Progenitor cell of endocrine pancreas (in vitro differentiated cells): ENCODE measurements at places on chromosomes 2 and 18. TPM values are rescaled to one million over a fixed set of nuclear protein-coding genes. Genes with fewer than 3 reads are reported as not detected.
A peak's percentile ranks its signal among the peaks of the same experiment; 100 is the strongest.

DNA sequence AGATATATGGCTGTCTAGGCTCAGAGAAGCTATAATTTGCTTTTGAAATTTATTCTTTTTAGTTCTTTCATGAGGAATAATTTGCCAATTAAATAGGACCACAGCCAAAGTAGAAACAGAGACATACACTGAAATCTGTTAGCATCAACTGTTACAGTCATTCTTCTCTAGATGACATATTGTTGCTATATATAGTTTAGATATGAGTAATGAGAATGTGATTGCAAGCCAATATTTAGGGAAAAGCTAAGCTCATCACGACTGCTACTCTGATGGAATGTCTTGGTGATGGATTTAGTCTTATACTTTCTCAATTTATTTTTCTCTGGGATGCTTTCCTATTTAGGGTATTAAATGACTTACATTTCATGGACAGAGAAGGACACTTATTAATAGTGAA is 259.1 kb downstream of the LNPK start:
- H3K27ac ChIP-seq, result no peak overlapping the region
- H3K36me3 ChIP-seq, result no peaks in the 10 kb centered on the region
- no peak overlapping the region for H3K4me3 ChIP-seq
- H3K4me1 ChIP-seq, result no peaks in the 10 kb centered on the region
- no peak for DNase-seq

DNA sequence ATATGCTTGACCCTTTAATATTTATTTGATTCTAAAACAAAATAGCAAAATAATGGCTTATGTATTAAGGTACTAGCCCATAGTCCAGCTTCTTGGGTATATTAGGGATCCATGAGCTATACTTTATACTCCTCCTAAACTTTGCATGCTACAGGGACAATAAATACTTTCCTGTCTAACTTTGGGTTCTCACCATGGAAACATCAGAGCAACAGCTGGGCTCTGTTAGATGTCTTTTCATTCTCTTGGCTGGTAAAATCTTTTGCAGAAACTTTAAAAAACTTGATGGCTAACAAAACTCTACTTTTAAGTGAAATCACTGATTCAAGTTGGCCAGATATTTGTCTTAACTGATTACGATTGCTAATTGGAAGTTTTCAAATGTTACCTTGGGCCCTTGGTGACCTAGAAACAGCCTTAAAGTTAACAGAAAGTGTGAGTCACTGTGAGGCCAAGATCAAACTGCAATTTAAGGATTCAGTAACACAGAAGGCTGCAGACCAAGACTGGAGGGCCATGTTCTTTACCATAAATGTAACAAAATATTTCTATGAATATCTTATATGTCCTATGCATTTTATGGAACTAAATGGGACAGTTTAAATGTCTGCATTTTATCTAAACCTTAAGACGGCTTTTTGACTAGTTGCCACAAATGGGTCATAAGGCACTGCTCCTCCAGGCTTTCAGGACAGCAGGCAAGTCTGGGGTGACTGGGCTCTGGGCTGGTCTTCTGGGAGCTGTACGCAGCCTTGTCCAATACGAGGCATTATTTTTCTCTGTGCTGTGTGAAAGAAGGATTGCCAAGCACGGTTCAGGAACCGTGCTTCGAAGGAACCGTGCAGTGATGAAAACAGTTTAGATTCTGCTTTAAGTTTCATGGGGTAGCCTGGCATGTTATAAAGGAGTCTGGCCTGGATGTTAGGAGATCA is 188.5 kb downstream of the TPGS2 start:
- no peaks in the 10 kb centered on the region for H3K27me3 ChIP-seq
- peak overlapping the region; percentile 54 for H3K27ac ChIP-seq
- H3K4me3 ChIP-seq, result no peak overlapping the region
- no peak for DNase-seq

GRCh38 chr2:222714361-222715241 is 43.1 kb downstream of the MOGAT1 start:
- no peaks in the 10 kb centered on the region for H3K27me3 ChIP-seq
- no peak overlapping the region for H3K27ac ChIP-seq
- H3K36me3 ChIP-seq, result no peaks in the 10 kb centered on the region
- no peak for DNase-seq
- no peak overlapping the region for H3K4me3 ChIP-seq

GRCh38 chr2:14524041-14524802 is 108.3 kb upstream of the LRATD1 start:
- H3K4me1 ChIP-seq, result peaks cover 5% of the 10 kb centered on the region
- no peaks in the 10 kb centered on the region for H3K36me3 ChIP-seq
- H3K4me3 ChIP-seq, result no peak overlapping the region
- no peak for DNase-seq
- no peaks in the 10 kb centered on the region for H3K27me3 ChIP-seq

Gene MRPS5
- 59.8 and 62.5 TPM in 2 replicates for total RNA-seq

Gene KCNF1
- 0.55 and 0.71 TPM in 2 replicates for total RNA-seq

Gene SIX2
- 4.0 and 7.0 TPM in 2 replicates for total RNA-seq
